CD4-positive, alpha-beta T cell (primary cell): ENCODE measurements at places on chromosomes 2 and 18. TPM values are rescaled to one million over a fixed set of nuclear protein-coding genes. Genes with fewer than 3 reads are reported as not detected.

Gene PCGF1
- 13.8 TPM for total RNA-seq

Gene FAM228B
- total RNA-seq: 21.6 TPM

GRCh38 chr18:13280070-13280795 is 61.7 kb downstream of the LDLRAD4 start:
- H3K36me3 ChIP-seq: no peaks in the 10 kb centered on the region
- DNase-seq: no peak

DNA sequence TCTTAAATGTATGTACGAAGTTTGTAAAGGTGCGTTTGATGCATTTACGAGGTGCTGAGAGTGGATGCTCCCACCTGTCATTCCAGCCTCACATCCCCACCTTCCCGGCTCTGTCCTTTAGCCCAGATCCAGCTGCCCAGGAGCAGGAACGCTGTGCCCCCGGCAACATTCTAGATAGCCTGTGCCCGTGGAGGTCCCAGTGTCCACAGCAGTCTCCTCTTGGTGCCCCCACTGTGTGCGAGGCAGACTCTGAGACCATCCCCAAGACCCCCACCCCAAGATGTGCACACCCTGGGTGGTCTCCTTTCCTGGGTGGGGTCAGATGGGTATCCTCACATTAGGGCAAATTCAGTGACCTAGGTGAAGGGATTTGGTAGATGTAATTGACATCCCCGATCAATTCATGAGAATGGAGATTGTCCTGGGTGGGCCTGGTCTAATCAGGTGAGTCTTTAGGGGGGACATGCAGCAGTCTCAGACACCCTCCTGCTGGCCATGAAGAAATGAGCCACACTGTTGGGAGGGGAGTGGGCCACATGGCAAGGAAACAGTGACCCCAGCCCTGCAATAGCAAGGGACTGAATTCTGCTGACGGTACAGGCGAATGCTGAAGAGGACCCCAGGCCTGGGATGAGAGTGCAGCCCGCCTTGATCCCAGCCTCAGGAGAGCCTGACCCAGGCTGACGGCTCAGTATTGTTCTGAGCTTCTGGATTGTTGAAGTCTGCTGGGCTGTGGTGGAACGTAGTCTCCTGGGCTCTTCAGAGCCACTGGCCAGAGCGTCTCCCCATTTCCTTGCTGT is 203.3 kb downstream of the FAM210A start:
- no peak overlapping the region for H3K4me3 ChIP-seq
- peaks cover 27% of the 10 kb centered on the region for H3K36me3 ChIP-seq
- no peak for DNase-seq
- peaks cover 5% of the 10 kb centered on the region for H3K4me1 ChIP-seq
- H3K27me3 ChIP-seq: no peaks in the 10 kb centered on the region

GRCh38 chr2:53519918-53520841 is 247.4 kb upstream of the CHAC2 start:
- H3K4me1 ChIP-seq: no peaks in the 10 kb centered on the region
- H3K27ac ChIP-seq: no peak overlapping the region
- no peaks in the 10 kb centered on the region for H3K36me3 ChIP-seq
- no peak for DNase-seq
- no peaks in the 10 kb centered on the region for H3K27me3 ChIP-seq

DNA sequence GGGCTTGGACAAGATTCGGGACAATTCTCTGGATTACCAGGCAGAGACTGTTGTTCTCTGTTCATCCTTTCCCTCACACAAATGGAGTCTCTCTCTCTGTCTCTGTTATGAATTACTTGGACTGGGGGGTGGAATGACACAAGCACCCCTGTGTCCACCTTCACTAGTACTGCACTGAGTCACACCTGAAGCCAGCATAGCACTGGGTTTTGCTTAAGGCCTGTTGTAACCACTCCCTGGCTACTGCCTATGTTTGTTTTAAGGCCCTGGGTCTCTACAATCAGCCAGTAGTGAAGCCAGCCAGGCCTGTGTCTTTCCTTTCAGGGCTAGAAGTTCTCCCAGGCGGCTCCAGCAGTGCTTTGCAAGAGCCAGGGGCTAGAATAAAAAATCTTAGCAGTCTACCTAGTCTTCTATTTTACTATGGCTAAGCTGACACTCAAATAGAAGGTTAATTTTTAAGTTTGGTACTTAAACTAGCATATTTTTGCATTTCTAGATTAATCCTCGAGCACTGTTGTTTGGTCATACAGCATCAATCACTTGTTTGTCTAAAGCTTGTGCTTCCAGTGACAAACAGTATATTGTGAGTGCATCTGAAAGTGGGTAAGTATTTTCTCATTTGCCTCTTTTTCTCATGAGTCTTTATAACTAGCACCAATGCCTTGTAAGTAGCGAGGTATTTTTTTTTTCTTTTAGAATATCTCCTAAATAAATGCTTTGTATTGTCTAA is 27.8 kb downstream of the WDR7 start:
- no peaks in the 10 kb centered on the region for H3K4me1 ChIP-seq
- H3K36me3 ChIP-seq: peaks cover 21% of the 10 kb centered on the region
- no peak overlapping the region for H3K27ac ChIP-seq

GRCh38 chr2:1581965-1582625 is 162.2 kb downstream of the PXDN start:
- H3K4me3 ChIP-seq: no peak overlapping the region
- DNase-seq: no peak
- H3K27ac ChIP-seq: no peak overlapping the region
- H3K27me3 ChIP-seq: no peaks in the 10 kb centered on the region
- H3K4me1 ChIP-seq: no peaks in the 10 kb centered on the region
- H3K36me3 ChIP-seq: no peaks in the 10 kb centered on the region

GRCh38 chr2:173866874-173867618 is 98.1 kb downstream of the SP3 start:
- H3K36me3 ChIP-seq: no peaks in the 10 kb centered on the region
- no peaks in the 10 kb centered on the region for H3K27me3 ChIP-seq
- H3K4me1 ChIP-seq: no peaks in the 10 kb centered on the region
- no peak for DNase-seq

DNA sequence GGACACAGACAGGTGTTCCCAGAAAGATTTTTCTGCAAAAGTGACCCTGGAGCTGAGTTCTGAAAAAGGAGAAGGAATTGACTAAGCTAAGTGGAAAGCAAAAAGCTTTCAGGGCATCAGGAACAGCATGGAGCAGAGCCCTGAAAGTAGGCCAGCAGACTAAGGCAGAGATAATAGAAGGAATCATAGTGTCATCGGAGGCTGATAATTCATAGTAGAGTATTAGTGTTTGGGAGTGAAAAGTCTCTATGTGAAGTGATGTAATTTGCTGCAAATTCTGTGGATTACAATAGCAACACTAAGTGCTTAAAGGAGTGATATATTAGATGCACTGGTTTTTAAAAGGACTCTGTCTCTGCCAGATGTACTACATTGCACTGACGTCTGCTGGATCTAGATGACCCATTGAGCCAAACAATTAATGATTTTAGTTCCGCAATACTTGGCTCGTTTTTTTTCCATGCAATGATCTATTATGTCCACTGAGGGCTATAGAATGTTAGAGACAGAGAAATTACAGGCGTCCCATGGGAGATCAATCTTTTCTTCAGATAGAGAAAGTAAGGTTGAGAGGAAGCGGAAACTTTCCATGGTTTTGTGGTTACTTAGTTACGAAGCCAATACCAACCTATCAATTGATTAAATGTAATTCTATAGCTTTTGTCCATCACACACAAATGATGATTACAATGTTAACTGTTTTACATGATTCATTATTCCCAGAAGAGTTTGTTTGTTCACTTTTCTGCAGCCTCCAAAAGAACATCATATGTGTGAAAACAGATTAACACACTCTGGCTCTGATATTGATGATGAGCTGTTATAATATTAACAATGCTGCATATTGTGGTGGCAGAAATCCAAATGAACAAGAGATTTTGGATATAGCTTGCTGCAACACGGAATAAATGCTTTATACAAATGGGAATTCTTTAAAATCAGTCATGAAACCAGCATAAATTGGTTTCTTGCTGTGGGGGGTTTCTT is 143.7 kb downstream of the MC4R start:
- no peak overlapping the region for H3K27ac ChIP-seq
- no peaks in the 10 kb centered on the region for H3K4me1 ChIP-seq
- no peaks in the 10 kb centered on the region for H3K27me3 ChIP-seq
- no peak overlapping the region for H3K4me3 ChIP-seq
